ENCODE measurements at places on chromosomes 5 and 9.

- no peak for DNase-seq
Measured at GRCh38 chr5:171571663-171572062, 152.2 kb downstream of the FGF18 start.

- no peak for DNase-seq
Measured at GRCh38 chr9:31612336-31613030, 772.0 kb upstream of the ACO1 start.

DNA sequence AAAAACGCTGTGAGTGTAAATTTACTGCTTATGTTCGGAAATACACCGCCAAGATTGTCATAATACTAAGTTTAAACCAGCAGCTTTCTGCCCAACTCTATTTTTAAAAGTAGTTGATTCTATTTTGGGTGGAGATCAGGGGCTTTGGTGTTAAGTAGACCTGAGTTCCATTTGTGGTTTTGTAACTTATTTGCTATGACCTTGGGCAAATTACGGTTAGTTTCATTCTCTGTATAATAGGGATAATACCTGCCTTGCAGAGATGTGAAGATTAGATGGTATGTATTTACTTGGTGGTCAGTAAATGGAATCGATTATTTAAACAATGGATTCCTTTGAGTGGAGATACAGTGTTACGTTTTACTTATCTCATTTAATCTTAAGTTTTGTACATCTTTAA, 1.6 kb downstream of the RAD23B start:
- DNase-seq, result no peak

DNA sequence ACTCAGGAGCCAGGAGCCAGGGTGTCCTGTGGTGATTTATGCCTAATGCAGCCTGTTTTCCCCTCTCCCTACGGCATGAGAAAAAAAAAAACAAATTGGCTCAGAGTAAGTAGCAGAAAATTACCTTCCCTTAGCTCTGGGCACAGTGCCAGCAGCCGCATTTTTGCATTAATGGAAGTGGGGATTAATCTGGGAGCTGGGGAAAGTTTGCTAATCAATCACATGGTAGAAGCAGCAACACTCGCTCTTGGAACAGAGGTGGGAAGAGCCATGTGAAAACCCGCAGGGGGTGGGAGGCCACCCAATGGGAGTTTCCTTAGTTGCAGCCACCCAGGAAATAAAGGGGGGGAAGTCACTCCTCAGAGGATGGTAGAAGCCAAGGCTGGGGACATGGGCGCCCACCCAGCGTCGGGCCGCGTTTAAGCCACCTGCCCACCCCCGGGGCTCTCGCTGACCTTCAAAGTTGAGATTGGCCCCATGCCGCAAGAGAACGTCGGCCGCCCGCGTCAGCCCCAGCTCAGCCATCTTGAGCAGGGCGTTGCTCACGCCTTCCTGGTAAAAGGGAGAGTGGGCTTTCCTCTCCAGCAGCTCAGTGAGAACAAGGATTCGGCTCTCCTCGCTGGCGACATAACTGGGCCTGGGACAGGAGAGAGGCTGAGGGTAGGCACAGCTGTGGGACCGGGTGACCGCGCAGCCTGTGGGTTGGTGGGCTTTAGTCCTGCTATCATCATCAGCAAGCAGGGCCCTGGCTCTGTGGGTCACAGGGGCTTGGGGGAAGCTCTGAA, 1.7 kb downstream of the ASB6 start:
- no peak for DNase-seq

DNA sequence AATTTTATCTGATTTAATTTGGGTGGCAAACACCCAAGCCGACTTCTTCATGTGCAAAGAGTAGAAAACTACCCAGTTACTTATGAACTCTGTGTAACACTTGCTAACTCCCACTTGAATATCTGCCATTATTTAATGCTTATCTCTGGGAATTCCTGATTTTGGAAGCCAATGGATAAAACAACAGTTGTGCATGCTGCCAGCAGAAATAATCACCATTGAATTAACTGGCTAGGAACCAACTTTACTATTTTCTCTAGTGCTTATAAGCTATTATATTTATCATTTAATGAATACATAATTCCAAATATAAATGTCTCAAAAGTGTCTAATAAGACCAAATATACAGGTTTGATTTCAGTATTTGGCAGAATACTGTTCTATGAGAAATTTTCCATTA, 85.7 kb downstream of the IZUMO3 start:
- no peak for DNase-seq

DNA sequence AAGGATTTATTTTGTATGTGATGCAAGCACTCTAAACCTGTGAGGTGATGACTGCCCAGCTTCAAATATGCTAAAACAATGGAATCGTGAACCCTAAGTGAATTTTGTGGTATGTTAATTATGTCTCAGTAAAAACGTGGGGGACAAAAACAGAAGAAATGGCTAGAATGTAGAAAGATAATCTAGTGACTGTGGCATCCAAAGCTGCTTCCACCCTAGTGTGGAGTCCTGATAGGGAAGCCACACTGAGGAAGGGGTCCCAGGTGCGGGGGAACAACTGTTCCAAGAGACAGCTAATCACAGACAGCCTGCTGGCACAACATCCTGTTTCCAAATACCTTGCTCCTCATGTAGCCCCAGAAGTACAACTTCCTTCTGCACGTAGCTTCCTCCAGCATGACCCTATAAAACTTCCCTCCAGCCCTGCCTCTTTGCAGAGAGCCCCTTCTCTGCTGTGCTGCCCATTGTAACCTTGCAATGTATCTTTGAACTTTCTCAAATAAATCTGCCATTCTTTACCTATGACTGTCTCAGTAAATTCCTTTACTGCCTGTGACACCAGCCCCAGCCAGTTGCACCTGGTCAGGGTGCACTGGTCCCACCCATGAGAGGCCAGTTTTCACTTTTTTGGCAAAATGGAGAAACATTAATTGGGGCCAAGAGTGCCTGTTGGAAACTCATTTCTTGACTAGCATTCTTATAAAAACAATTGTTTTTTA, 4.9 kb downstream of the GMCL2 start:
- DNase-seq, result no peak

DNA sequence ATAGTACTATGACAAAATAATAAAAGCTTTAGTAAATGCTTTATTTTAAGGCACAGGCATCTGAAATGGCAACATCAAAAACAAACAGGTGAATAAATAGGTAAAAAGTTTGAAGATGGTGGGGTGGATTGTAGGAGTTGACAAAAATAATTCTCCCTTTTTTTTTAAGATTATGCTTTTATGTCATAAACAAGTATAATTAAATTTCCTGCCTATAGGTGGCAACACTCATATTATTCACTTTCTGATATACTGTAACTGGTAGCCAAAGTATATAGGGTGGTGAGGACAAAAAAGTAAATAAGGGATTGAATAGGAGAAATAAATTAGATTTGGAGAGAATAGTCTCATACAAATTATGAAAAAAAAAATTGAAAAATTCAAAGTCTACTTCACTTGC, 120.0 kb upstream of the ACOT12 start:
- peak; percentile 7 for DNase-seq

- no peak for DNase-seq
Measured at GRCh38 chr9:127494304-127494702, 43.0 kb downstream of the LRSAM1 start.

- DNase-seq, result no peak
Measured at GRCh38 chr9:87180841-87181240, 233.5 kb upstream of the GAS1 start.

GRCh38 chr5:54217826-54218503, 92.4 kb downstream of the ARL15 start:
- DNase-seq, result peak; percentile 12

- no peak for DNase-seq
Measured at GRCh38 chr5:61623401-61624069, 291.5 kb downstream of the ZSWIM6 start.

DNA sequence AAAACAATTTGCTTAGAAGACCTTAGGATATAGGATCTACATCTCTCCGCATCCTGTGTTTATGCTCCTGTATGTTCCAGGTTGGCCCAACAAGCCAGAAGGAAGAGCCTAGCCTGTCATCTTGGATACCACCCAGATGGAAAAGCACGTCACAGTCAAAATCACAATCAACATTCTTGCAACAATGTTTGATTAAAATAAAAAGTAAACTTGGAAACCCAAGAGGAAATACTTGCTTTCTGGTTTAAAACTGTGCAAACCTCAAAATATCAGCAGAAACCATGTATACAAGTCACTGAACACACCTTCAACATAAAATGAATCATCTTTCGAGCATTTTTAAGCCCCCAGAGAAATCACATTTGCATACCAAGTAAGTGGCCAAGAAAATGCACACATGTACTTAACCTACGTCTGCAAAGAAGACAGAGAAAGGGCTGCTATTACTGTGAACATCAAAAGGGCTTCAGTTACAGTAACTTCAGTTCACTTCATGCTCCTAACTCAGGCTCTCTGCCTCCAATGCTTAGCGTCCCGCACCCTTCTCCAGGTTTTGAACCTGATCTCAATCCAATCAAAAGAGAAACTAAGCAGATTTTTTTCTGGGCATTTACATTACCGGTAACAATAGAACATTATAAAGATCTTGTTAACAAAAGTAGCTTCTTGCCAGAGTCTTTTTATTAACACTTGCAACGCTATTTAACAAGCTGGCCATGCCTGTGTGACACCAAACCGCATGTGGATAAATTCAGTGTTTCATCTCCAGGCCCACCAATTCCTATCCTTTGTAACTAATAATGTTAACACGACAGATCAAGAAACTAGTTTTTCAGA, 1.3 kb downstream of the ENC1 start:
- peak; percentile 58 for DNase-seq

GRCh38 chr9:93197670-93198069, 13.7 kb downstream of the WNK2 start:
- DNase-seq, result no peak

- no peak for DNase-seq
Measured at GRCh38 chr9:130499804-130500263, 55.1 kb downstream of the ASS1 start.

DNA sequence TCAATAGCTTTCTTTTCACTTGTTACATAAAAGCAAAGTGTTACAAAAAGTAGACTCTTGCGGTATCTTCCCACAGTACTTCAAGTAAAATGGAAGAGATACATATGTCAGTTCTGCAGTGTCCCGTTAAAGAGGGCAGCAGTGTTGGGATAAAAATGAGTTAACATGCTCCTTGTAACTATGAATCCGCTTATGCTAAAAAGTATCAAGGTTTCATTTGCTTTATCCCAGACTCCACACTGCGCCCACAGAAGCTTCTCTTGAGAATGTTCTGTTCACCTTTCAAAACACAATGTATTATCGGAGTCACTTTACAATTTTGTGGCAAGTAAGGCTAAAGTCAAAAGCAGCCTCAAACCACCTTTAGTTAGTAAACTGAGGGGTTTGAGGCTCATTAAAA, 790 bp downstream of the PTAR1 start:
- DNase-seq, result no peak

- DNase-seq, result no peak
Measured at GRCh38 chr9:16575142-16575985, 295.1 kb downstream of the BNC2 start.

- DNase-seq, result no peak
Measured at GRCh38 chr5:8399471-8399870, 530.5 kb downstream of the MTRR start.

GRCh38 chr5:60483050-60483449, 216.9 kb downstream of the DEPDC1B start:
- no peak for DNase-seq

DNA sequence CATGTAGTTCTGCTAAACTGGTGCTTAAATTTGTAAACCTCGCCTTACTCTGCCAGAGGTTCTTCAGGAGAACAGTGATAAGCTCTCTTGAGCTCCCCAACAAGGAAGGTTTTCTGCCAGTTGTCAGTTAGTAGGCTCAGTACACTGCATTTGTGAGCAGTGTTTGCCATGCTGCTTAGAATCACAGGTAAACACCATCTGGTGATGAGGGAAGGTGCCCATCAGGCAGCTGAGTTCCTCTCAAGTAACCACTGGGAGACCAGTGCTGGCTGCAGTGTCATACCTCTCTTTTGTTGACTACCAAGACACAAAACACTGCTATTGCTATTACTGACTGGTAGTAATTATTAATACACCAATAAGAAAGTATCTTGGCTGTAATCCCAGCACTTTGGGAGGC, 186.2 kb upstream of the OTULINL start:
- DNase-seq, result no peak

DNA sequence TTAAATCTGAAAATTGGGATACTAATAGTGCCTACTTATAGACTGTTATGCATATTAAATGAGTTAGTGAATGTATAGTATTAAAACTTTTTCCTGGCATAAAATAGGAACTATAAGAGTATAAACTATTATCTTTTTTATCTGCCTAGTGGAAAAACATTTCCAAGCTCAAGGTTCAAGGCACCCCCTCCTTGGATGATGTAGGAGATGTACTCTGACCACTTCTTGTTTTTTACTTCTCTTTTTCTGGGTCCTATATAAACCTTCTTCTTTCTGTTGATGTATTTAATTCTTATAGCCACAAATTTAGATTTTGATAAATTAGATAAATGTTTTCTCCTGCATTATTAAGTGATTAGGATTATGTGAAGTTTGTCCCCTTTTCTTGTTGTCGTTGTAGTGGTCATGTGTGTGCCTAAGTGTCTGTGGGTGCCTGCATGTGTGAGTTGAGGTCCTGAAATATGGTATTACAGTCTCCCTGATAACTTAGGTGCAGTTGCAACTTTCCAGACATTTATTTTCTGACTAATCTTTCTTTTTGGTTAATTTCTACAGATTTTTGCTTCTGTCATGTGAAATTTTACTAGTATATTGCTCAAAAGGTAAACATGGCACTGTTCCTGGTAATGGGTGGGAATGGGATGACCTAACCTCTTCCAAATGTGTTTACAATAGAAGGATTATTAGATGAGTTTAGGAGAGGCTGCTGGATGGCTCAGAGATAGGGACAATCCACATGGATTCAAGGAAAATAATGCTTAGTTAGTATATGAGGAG, 160.8 kb upstream of the CDKN2B start:
- no peak for DNase-seq

- DNase-seq, result no peak
Measured at GRCh38 chr9:125987420-125987819, 240.2 kb downstream of the PBX3 start.

DNA sequence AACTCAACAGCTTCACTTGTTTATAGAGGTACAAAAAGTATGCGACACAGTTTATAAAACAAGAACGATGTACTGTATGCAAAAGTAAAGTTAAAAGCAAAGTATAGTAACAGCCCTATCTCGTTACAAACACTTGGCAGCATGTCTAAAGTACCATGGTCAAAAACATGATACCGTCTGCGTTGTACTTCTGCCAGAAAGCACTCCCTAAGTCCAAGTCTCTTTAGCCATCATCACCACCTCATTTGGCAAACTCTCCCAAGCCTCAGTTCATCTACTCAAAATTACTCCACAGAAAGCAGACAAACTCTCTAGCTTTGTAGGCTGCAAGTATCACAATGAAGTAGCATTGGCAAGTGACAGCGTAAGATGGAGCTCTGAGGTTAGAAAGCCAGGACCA, 73.4 kb downstream of the NFIB start:
- DNase-seq, result no peak

GRCh38 chr9:16987026-16987425, 116.6 kb upstream of the BNC2 start:
- DNase-seq, result no peak

DNA sequence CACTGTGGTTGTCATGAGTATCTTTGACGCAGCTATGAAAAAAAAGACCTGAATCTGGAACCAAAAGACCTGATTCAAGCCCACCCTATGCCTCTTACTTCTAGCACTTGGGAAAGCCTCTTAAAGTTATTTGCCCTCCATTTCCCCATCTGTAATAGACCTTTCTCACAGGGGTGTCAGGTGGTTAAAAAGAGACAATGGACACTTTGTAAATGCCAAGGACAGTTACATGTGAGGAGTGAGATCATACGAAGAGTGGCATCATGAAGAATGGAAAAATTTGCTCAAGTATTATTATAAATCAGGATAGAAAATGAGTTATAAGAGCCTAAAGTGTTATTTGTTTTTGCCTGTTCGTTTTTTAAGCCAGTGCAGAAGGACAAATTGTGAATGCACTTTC, 46.5 kb downstream of the ACTL7B start:
- no peak for DNase-seq

GRCh38 chr5:31573494-31574142, 41.5 kb downstream of the C5orf22 start:
- no peak for DNase-seq

Measured in immature natural killer cell (primary cell).